ENCODE measurements at places on chromosomes 2 and 18.
A peak's percentile ranks its signal among the peaks of the same experiment; 100 is the strongest.

- no peak for DNase-seq
Observed at GRCh38 chr2:162538967-162539366, 195.0 kb downstream of the GCA start.

GRCh38 chr18:668260-668659, 10.8 kb downstream of the TYMS start:
- no peak for DNase-seq

GRCh38 chr18:13302040-13302439, 83.5 kb downstream of the LDLRAD4 start:
- DNase-seq: no peak

DNA sequence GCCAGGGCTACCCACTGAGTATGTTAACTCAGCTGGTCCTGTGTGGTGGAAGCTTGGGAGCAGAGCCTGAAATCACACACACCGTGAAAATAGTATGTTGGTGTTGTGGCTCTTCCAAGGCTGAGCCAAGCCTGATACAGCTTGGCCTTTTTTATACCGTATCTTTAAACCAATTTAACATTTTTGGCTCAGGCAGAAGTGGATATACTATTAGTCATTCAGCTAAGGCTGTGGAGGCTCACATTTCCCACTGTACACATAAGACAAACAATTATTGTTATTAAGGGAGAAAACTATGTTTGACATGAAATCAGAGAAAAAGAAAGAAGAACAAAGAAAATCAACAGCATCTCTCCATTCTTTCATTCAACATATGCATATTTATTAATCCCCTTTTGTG, 159.0 kb downstream of the BCL11A start:
- DNase-seq: no peak

GRCh38 chr18:57075716-57076400, 71.0 kb upstream of the BOD1L2 start:
- DNase-seq: no peak

GRCh38 chr2:43225788-43226557, 433 bp downstream of the ZFP36L2 start:
- peak; percentile 23 for DNase-seq

- DNase-seq: no peak
Observed at GRCh38 chr2:54755641-54756326, 32.3 kb downstream of the EML6 start.

- DNase-seq: no peak
Observed at GRCh38 chr2:74238879-74239278, 40.5 kb downstream of the MTHFD2 start.

DNA sequence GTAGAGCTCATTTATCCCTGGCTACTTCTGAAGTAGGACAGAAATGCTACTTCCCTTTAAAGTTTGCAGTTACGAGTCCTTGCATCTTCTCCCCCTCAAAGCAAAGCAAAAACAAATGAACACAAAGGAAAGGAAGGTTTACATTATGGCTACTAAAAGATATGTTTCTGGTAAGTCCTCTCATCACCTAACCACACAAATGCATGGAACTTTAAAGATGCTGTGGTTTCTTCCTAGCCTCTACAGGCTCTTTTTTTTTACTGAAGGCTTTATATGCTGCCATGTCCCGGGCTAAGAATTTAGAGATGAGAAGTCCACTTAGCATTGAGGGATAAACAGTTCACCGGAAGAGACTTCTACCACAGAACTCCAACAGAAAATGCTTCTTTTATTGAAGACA, 291.2 kb downstream of the SS18 start:
- DNase-seq: no peak

DNA sequence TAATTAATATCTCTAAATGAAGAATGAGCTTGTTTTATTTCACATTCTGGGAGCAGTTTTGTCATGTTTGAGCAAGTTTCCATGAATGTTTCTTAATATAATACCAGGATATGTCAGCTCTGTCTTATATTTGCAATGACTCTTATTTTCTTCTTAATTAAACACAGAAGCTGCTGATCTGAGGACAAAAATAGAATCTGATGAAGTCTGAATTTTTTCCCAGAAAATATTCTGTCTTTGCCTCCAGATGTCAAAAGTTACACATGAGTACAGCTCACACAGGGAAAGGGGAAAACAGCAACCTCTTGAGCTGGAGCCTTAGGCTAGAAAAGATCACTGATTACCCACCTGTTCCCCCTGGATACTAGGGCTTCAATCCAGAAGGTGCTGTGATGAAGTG, 606.6 kb upstream of the SYT4 start:
- no peak for DNase-seq

DNA sequence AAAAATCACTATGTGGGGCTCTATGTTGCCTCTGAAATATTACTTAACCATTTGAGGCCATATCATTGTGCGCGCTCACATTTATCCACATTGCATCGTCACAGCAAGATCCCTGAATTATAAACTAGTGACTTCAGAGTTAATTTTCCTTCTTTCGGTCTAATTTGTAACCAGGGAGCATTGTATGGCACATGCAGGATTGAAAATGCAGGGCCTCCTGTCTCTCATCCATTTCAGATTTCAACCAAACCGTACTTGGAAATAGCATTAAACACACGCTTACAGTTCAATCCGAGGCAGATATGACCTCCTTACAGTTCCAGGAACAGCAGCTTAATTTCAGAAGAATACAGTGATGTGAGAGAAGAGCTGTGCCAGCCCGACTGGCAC, 532 bp downstream of the MYOM1 start:
- DNase-seq: no peak

DNA sequence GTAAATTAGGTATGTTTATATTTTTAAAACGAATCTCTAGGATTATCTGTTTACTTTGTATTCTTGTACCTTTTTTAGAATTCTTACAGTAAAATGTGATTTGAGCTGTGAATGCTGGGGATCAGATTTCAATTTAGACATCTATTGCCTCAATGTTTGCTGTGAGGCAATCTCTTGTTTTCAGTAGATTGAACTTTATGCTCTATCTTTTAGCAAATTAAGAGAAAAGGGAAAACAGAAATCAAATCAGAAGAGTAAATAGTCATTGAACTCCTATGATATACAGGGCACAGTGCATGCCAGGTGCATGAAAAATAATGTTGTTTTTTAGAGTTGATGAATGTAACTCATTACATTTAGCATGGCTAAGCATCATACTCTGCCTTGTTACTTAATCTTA, 39.5 kb downstream of the ZC3H6 start:
- DNase-seq: no peak

Measured in stimulated activated CD4-positive, alpha-beta T cell treated with anti-CD3 and anti-CD28 coated beads, Interleukin-2, amount 100 ng/mL, for 4 hours (primary cell).